ENCODE measurements at places on chromosomes 12 and 14. TPM values are rescaled to one million over a fixed set of nuclear protein-coding genes. Genes with fewer than 3 reads are reported as not detected.
A peak's percentile ranks its signal among the peaks of the same experiment; 100 is the strongest.

- DNase-seq: no peak
Measured at GRCh38 chr14:61841145-61841544, 78.9 kb downstream of the SNAPC1 start.

Gene FICD
- total RNA-seq: 4.6 TPM

GRCh38 chr12:52832985-52833905 is 866 bp downstream of the KRT79 start:
- peak; percentile 22 for DNase-seq

DNA sequence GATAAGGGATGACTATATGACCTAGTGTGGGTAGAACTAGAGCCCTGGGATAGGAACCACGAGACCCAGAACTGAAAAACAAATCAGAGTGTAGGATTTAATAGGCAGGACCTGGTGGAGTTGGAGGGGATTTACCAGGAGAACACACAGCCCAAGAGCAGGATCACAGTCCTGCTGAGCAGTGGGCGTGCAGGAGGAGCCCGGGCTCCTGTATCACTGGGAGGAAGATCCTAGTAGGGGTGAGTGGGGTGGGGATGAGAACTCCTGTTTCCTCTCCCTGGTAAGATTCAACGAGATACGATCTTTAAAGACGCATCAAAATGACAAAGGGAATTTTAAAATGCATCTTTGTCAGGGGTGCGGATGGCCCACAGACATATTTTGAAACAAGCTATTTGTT is 220.1 kb downstream of the GALC start:
- DNase-seq: no peak

DNA sequence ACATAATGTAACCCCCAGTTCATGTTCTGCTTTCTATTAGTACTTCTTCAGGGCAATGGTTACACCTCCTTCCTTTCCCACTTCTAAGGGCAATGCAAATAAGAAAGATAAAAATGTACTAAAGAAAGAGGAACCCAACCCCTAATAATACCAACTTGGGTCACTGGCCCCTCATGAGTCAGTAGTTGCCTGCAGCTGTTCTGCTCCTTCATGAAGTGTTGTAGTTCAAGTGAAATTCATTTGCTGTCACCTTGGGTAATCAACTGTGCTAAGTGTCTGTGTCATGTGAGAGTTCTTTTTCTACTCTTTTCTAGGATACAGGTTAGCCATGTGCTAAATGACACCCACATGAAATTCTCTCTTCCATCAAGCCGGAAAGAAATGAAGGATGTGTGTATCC is 91.8 kb downstream of the PLXNC1 start:
- no peak for DNase-seq

Gene TSHR
- total RNA-seq: not detected

Gene CLEC14A
- total RNA-seq: 5.8 TPM

Gene LGALS3
- total RNA-seq: 1,592 TPM

Gene GUCY2C
- 75.0 TPM for total RNA-seq

Gene CLEC1B
- not detected for total RNA-seq

Gene ACRBP
- 2.9 TPM for total RNA-seq

DNA sequence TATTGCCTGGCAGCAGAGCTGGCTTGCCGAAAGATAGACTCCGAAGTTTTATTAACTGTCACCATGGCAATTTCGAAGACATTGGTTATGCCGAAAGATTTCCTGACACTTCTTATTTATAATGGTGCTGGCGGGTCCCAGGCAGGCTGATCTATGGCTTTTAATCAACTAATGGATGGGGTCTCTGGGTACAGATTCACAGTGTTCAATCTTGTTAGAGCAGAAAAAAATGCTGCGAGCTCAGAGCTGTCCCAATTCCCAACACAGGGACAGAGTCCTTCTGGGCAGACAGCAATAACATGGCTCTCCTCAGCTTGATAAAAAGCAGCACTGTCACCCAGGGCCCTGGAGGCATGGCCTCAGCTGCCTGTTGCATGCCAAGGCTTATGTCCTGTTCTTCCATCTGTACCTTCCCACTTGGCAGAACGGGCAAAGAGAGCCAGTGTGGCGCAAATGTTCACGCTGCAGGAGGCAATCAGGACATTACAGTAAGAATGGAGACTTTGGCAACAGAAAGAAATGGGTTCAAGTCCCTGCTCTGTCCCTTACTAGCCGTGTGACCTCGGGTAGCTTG is 228.2 kb upstream of the PWP1 start:
- DNase-seq: no peak

Gene SNX6
- total RNA-seq: 83.1 TPM
